T1000 (cell line): ENCODE measurements at places on chromosomes 2 and 18.

DNA sequence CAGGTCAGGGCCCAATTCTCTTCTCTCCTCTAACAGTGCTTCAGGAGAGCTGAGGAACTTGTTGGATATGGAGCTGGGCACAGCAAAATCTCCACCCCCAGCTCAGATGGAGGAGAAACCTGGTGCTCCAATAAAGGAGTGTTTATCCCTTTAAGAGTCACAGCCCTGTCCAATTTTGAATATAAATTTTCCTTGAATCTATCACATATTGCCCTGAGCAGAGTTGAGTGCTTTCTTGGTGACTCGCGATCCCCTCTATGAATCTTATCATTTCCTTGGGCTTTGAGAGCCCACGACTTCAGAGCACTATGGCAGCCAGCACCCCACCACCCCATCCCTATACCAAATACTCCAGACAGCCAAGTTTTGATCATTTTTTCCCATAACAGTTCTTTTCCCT lies 34.4 kb upstream of the SMAD7 start:
- DNase-seq = no peak

- DNase-seq = no peak
These were observed 177.8 kb downstream of the EIPR1 start for GRCh38 chr2:3199627-3200345.

GRCh38 chr2:64854773-64855237 lies 134.4 kb upstream of the SLC1A4 start:
- DNase-seq = no peak

- DNase-seq = no peak
These were observed 120.6 kb upstream of the SP3 start for GRCh38 chr2:174085781-174086180.

GRCh38 chr2:81545626-81546025 lies 1241.1 kb upstream of the LRRTM1 start:
- no peak for DNase-seq

GRCh38 chr18:22391407-22392345 lies 26.0 kb downstream of the CTAGE1 start:
- DNase-seq = peak; percentile 82

- DNase-seq = no peak
These were observed 1.6 kb downstream of the CD8A start for GRCh38 chr2:86788881-86789686.

DNA sequence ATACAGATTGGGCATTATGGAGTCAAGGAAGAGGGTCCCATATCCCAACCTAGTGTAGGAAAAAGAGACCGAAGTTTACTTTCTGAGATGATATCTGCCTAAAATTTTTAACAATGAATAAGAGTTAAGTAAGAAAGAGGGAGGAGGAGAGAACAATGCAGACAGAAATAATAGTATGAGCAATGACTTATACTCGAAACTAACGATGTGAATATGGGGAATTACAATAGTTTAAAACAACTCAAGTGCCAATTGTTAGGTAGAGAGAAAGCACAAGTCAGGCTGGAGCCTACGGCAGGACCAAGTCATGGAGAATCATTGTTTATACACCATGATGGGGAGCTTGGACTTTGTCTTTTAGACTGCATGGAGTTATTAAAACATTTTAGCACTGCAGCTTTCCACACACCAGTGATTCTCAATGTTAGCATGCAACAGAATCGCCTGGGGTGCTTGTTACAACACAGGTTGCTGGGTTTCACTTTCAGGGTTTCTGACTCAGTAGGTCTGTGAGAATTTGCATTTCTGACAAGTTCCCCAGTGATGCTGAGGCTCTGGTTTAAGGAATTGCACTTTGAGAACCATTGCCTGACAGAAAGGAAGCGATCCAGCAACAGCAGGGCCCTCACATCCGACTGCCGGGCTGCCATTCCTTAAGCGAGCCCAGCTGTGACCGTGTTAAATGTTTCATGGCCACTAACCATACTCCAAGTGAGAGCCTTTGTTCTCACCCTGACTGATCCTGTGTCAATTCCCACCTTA lies 511.2 kb downstream of the DCDC2C start:
- no peak for DNase-seq

DNA sequence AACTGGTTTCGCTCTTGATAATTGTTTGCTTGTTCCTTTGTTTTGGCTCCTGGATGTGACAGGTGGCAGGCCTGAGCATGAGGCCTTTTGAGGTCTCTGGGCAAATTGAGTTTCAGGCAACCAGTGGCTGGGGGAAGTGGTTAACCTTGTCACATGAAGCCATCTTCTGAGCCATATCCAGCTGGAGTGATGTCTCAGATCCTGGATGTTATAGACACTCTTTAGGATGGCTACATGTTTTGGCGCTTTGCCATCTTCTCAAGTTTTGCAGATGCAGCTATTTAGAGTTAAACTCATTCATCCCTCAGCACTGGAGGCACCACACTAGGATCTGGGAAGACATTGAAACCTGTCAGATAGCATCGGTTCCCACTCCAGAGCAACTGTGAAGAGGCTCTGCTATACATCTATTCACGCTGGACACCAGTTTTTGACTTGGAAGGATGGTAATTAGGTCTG lies 25.3 kb upstream of the TACR1 start:
- no peak for DNase-seq

DNA sequence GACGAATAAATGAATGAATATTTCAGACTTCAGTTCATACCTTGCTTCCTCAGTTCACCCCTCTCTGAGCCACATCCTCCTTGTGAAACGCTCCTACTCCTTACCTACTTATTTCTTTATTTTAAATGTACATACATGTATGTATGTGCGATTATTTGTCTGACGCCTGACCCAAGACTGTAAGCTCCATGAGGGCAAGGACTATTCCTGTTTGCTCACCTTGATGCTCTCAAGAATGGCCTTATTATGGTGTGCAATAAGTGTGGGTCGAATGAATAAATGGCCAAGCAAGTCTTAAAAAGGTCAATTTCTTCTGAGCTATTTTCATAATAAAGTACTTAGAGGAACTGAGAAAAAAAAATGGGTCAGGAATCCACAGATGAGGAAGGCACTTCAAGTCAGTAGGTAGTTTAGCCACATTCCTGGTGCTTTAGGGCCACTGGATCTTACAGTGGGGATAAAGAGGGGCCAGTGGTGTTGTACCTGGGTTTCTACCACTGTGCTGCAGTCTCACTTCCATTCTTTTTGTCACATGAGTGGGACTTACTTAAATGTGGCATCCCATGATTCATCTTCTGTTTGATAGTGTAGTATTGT lies 74.7 kb downstream of the SDC1 start:
- DNase-seq = no peak
